ENCODE measurements at places on chromosomes 7 and 10.

DNA sequence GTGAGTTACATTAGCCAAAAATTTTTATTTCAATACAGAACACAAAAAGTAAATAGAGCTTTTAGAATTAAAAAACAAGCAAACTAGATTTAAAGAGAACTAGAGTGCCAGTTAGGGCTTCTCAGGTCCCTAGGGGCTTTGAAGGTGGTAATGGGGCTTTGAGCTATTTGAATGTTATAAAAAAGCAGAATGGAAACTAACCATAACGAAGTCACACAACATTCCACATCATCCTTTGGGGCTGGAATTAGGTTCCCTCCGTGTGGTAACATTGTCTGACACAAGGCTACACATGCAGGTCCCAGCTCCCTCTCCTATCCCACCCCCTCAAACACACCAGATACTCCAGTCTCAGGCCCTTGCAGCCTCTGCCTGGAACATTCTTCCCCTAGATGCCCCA, 15.3 kb downstream of the JAZF1 start:
- no peak for DNase-seq

- DNase-seq: no peak
These were observed 204.8 kb upstream of the MEOX2 start for GRCh38 chr7:15891151-15891881.

DNA sequence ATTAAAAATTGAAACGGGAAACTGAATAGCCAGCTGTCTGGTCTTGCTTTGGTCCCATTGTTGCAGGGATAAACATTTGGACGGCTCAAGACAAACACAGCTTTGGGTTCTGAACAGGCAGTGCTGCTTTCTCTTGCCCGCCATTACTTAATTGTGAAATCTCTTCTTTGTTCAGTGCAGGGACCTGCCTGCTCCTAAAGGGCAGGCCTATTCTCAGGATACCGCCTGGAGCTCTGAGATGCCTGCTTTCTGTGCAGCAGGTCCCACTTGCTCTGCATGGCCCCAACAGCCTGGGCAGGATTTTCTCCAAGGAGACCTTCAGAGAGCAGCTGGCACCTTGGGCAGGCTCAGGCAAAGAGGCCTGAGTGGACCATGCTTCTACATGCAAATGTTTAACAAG, 237.6 kb downstream of the KCNMA1 start:
- DNase-seq: no peak

GRCh38 chr7:119007236-119007635, 782.7 kb downstream of the ANKRD7 start:
- DNase-seq: no peak

DNA sequence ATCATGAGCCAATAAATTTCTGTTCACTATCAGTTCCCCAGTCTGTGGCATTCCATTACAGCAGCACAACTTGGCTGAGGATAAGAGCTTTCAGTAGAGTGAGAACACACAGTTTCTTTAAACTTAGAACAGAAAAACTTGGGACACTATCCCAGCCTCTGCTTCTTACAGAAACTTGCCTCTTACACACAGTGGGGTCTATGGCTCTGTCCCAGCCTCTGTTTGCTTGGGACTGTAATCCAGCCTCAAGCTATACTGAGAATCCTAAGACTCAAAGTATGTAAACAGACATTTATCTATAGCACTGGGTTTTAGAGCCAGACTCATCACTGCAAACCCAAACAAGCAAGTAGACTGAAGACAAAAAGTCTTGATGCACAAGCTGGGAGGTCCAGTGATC, 355.8 kb upstream of the VSTM2A start:
- DNase-seq: no peak
